ENCODE measurements at places on chromosomes 7 and 10. TPM values are rescaled to one million over a fixed set of nuclear protein-coding genes. Genes with fewer than 3 reads are reported as not detected.

UBTD1 gene
- 45.5 TPM for total RNA-seq

NEUROG3 gene
- not detected for total RNA-seq

PTF1A gene
- not detected for total RNA-seq

TYW1 gene
- total RNA-seq, result 10.4 TPM

ATG9B gene
- total RNA-seq, result under 0.01 TPM

SEMA3C gene
- total RNA-seq, result 161 TPM

CLIP2 gene
- total RNA-seq, result 21.2 TPM

HOXA11 gene
- total RNA-seq, result 24.2 TPM

ZNF239 gene
- 3.7 TPM for total RNA-seq

Data from mesangial cell (primary cell).